ENCODE measurements at places on chromosomes 3 and 15. TPM values are rescaled to one million over a fixed set of nuclear protein-coding genes. Genes with fewer than 3 reads are reported as not detected.

DNA sequence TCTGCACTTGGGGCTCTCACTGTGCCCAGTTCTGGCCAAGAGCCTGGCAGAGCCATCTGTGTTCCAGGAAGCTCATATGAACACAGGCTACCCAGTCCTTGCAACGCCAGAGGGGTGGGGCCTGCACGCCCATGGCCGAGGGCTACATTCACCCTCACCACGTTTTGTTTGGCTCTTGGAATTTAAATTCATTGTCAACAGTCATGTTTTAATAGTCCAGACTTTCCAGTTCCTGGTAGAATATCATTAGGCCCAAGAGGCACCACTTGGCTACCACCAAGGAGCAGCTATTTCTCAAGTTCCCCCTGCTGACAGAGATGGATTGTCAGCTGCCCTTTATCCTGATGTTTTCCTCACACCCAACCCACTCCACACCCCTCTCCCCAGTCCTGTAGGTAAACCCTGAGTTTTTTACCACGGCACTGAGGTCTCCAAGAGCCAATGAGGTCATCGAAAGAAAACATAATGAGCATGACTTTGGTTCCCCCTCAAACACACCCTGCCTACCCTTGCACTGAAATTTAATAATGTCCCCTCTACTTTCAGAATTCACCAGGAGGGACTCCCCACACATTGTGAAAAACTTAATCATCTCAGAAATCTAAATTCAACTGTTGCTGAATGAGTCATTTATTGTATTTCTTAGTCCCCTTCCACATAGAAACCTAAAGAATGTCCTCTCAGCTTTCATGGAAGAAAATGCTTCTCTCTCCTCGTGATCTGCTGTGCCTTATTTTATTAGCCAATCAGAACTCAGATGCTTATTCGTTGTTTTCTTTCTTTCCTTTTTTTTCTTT lies 125.1 kb downstream of the SHQ1 start:
- no peak for DNase-seq

DNA sequence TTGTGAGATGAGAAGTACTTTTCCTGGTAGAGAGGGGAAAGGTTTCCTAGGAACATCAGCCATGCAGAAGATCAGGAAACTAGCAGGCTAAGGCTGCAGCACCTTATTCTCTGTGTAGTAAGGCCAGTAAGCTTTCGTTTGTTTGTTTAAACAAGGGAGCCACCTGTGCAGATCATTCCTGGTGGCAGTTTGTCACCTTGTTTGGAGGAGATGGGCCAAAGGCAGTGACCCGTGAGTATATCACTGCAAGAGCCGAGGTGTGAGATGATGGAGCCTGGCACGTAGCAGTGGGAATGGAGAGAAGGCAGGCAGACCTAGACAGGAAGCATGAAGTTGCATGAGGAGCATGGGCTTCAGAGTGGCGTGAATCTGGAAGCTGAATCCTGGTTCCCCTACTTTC lies 19.6 kb downstream of the ATG7 start:
- DNase-seq, result no peak

DNA sequence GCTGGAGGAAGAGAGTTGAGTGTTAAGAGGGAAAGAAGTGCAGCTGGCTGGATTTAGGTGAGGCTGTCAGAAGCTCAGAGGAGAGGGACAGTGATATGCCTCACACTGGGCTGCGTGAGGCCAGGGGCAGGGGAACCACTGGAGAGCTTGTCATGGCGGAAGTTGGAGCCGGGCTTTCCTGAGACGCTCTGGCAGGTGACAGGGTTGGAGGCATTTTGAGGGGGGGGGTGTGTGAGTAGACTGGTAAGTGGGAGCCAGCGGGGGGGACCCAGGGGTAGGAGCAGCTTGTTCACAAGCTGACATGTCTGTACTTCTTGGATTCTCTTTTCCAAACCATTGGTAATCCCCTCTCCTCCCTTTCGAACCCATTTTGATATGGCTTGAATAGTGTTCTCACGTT lies 331.5 kb upstream of the RGMA start:
- no peak for DNase-seq

GRCh38 chr3:99543796-99544195 lies 94.6 kb upstream of the COL8A1 start:
- DNase-seq, result no peak

GRCh38 chr15:73333001-73333400 lies 35.8 kb downstream of the HCN4 start:
- no peak for DNase-seq

DNA sequence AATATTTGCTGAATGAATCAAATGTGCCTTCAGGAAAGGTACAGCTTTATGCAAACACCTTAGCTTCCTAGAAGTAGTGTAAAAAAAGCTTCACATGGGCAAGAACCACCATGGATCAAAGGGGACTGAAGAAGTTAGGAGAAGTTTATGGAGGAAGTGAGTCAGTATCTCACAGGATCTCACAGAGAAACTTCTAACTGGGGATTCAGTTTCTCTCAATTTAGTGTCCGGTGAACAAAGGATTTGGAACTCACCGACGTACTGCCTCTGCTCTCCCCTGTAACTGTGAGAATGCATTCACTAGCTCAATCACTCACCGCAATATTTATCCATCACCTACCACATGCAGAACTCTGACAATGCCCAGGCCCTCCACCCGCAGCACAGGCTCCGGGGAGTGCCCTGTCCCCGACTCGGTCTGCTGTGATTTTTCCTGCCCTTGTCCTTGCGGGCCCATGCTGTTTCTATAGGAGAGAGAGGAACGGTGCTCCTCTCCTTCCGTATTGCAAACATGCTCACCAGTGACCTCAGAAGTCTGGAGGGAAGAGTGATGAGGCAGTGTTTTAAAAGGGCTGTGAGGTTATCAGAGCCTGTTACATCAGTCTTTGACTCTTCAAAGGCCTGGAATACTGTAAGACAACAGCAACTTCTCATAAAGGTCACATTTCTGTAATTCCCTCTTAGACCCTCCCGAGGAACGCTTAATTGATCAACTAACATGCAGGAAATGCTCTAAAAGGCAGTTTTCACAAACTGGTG lies 222.5 kb upstream of the ICE2 start:
- DNase-seq, result no peak

GRCh38 chr3:42503957-42504333 lies 1.5 kb downstream of the VIPR1 start:
- no peak for DNase-seq

DNA sequence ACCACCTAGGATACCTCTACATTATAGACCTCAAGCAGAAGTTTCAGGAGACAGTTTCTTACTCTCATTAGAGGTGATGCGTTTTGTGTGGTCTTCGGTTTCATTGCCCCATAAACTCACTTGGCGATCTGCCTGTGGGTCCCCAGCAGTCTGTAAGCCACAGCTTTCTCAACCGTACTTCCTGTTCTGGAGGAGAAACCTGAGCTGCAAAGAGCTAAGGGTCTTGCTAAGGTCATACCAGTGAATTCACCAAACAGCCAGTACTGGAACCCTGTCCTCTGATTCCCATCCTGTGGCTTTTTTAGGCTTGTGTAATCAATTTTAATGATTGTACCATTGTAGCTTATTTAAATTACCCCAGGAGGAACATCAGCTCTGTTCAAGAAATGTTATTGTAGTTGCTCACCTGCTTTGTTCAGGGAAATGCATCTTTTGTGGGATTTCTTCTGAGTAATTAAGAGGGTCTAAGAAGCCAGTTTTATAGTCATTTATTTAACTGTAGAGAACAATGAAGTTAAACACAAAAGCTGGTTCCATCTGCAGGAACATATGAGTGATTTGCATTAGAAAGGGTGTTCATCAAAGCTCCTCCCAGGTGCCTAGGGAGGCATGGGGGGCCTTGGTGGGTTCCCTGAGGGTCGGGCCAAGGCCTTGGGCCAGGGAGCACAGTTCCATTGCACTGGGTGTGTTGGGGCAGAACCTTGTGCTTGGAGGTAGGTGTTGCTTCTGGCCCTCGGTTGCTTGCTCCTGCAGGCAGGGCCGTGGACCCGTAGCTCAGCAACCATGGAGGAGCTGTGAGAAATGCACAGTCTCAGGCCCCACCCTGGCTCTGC lies 69.6 kb downstream of the APBA2 start:
- no peak for DNase-seq

DNA sequence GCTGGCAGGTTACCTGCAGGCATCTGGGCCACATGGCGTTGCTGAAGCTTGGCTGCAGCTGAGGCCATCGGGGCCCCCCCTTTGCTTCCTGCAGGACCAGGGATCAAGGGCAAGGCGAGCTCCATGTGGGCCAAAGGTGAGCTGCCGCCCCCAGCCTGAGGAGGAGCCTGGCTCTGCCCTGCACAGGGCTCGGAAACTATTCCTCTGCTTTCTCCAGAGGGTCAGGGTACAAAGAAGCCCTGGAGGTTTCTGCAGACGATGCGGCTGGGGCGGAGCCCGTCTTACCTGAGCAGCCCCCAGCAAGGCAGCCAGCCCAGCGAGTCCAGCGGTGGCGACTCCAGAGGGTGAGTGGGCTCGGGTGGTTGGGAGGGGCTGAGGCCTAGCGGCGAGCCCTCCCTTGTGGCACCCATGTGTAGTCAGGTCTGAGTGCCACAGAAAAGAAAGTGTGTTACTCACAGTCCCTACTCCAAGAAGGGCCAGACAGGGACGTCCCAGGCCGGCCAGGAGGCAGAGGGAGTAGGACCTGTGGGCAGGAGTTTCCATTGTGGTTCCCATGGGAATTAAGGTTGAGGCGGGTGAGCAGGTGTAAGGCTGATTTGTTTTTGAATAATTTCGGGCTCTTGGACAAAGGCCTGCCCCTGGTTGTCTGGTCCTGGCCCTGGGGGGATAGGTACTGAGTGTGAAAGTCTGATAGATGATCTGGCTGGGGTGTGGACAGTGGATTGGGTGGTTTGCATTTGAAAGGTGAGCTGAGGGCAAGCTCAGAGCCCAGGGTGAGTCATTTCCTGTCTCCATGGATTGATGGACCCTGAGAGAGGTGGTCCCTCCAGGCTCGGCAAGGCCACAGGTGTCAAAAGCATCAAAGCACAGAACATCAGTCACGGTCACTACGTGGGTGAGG lies 25.4 kb downstream of the CFAP100 start:
- no peak for DNase-seq

DNA sequence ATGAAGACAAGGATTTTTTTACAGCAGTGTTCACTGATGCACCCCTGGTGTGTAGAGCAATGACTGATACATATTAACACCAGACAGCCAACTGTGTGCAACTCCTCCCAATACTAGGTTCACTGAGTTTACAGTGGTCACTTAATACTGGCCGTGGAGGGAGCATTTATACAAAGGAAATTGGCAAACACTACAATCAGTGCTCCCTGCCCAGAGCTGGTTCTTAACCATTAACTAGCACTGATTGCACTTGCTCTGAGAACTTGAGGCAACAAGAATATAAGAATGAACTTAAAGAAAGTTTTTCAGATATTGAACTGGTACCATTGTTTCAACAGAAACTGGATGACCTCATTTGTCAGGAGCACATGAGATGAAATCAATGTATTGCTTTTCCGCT lies 110.6 kb downstream of the MAGI1 start:
- peak; percentile 37 for DNase-seq

DNA sequence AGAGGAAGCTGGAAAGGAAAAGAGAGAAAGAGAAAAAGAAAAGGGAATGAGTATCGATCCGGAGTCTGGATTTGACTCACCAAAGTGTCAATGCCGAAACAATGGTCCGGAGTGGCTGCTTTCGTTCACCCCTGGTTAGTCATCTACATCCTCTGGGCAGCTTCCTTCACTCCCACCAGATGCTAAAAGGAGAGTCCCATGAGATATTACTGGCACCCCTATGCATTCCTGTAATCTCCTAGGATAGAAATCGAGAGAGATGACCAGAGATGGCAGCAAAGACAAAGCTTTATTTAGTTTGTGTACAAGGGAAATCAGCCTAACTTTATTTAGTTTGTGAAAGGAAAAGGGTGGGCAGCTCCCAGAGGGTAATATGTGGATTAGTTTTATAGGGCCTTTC lies 622.2 kb downstream of the ZPLD1 start:
- peak; percentile 38 for DNase-seq

GRCh38 chr3:141419946-141420345 lies 51.6 kb downstream of the ZBTB38 start:
- DNase-seq, result no peak

- DNase-seq, result no peak
Measured at GRCh38 chr3:112651071-112651470, 10.1 kb upstream of the CCDC80 start.

DNA sequence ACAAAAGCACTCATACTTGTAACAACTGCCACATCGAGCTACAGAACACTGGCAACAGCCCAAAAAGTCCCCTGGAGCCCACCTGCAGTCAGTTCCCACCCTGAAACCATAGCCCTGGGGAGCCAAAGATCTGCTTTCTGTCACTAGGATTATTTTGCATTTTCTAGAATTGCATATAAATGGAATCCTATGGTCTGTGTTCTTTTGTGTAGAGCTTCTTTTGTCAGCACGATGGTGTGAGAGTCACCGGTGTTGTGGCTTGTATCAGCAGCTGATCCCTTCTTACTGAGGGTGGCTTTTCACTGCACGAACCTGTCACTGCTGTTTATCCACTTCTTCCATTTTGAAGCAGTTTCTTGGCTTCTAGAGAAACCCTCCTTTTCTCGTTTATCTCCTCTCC lies 60.1 kb upstream of the PRR23E start:
- DNase-seq, result no peak

DNA sequence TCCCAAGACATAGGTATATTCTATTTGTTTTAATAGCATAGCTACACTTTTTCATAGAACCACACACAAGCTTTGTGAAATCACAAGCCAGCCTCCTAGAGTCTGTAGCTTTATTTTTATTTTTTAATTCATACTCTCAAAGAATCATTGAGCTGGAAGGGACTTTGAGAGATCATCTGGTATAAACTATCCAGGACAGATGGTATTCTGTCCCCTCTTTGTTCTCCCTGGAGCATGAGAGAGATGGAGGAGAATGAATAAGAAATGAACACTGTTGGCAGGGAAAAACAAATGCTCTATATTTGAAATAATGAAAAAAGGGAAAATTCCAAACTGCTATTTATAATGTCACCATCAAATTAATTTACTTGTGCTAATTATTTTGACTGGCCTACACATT lies 338.7 kb upstream of the IL12A start:
- DNase-seq, result no peak

GRCh38 chr3:10310578-10310977 lies 10.3 kb downstream of the SEC13 start:
- no peak for DNase-seq

DNA sequence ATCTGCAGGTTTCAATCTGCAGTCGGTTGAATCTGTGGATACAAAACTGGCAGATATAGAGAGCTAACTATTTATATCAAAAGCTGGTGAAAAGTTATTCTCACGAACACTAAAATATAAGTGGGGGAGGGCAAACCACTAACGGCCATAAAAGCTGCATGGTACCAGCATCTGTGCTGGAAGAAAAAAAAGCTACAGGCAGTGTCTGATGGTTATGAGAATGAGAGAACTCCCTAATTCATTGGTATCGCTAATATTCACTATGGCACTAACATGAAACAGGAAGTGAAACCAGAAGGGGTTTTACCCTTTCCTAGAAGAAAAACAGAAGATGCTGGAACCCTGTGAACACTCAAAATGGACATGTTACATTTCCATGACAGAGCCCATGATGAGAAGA lies 15.9 kb downstream of the CEP70 start:
- no peak for DNase-seq

GABRR3 gene
- not detected for total RNA-seq

CLRN1 gene
- not detected for total RNA-seq

DPPA2 gene
- total RNA-seq, result not detected

SRGAP3 gene
- total RNA-seq, result 0.20 TPM

THAP10 gene
- total RNA-seq, result 2.7 TPM

LIPC gene
- total RNA-seq, result not detected

GOLGA6L4 gene
- 0.48 TPM for total RNA-seq

GXYLT2 gene
- total RNA-seq, result not detected

PLCD1 gene
- total RNA-seq, result 9.6 TPM
